ENCODE measurements at places on chromosomes 3 and 15.

DNA sequence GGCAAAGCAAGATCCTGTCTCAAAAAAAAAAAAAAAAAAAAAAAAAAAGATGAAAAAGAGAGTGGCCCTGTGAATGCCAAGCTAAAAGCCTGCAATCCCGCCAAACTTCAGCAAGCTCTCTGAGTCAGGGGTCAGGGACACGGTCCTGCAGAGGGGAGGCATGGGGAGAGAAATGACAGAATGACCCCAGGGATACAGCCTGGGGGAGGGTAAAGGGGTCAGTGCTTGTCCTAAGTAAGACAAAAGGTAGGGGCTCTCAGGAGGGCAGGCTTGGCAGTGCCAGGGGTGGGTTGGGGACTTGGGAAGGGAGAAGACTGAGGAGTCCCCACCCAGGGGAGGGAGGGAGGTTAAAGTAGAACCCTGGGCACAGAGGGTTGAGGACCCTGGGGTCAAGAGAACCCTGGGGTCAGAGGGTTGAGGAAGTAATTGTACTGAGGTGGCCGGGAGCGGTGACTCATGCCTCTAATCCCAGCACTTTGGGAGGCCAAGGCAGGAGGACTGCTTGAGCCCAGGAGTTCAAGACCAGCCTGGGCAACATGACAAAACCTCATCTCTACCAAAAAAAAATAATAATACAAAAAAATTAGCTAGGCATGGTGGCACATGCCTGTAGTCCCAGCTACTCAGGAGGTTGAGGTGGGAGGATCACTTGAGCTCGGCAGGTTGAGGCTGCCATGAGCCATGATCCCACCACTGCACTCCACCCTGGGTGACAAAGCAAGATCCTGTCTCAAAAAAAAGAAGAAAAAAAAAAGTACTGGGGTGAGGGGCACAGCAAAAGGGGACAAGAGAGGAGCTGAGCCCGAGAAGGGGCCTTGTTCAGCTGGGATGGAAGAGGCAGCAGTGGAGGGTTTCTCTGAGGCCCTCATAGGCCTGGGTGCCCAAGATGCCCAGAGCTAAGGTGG is 5.2 kb upstream of the SEMA3B start:
- no peak for DNase-seq

- DNase-seq, result no peak
Measured at GRCh38 chr3:45489730-45490309, 101.4 kb downstream of the LARS2 start.

- DNase-seq, result no peak
Measured at GRCh38 chr3:181699171-181699903, 12.4 kb upstream of the SOX2 start.

GRCh38 chr3:7428206-7428718 is 567.3 kb downstream of the GRM7 start:
- no peak for DNase-seq

DNA sequence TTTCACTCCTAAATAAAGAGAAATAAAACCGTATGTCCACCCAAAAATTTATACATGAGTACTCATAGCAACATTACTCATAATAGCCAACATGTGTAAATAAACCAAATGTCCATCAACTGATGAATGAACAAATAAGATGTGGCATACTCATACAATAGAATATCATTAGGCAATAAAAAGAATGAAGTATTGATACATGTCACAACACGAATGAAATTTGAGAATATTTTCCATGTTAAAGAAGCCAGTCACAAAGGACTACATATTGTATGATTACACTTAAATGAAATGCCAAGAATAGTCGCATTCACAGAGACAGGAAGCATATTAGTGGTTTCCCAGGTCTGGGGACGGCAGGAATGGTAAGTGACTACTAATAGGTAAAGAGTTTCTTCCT is 869.2 kb downstream of the IGSF11 start:
- no peak for DNase-seq

- DNase-seq, result no peak
Measured at GRCh38 chr15:64213646-64214045, 50.8 kb upstream of the PPIB start.

All from AG04449 (cell line).